ENCODE measurements at places on chromosomes 13 and 19.

DNA sequence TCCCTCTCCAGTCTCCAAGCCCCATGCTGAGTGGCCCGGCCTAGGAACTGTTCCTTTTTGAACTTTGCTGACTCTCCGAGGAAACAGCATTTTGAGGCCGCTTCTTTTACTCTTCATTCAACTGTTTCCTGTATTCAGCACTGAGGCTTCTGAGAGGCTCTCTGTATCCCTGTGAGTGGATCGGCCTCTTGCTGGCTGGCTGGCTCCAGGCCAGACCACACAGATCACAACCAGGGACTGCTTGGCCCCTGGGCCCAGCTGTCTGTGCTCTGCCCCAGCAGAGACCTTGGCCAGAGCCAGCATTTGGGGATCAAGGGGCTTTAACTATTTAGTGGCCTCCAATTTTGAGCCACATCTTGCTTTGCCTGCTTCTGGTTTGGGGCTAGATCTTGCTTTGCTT lies 75.6 kb upstream of the KL start:
- DNase-seq = no peak

GRCh38 chr19:29525901-29526729 lies at the start of gene VSTM2B:
Gene VSTM2B, plus strand, starts transcription at chr19:29525994. Its CDS starts 590 bp downstream, at chr19:29526584.
- DNase-seq = no peak

GRCh38 chr13:44842158-44842557 lies 147.1 kb downstream of the NUFIP1 start:
- DNase-seq = no peak

GRCh38 chr13:45305079-45305478 lies 35.9 kb downstream of the TPT1 start:
- no peak for DNase-seq

DNA sequence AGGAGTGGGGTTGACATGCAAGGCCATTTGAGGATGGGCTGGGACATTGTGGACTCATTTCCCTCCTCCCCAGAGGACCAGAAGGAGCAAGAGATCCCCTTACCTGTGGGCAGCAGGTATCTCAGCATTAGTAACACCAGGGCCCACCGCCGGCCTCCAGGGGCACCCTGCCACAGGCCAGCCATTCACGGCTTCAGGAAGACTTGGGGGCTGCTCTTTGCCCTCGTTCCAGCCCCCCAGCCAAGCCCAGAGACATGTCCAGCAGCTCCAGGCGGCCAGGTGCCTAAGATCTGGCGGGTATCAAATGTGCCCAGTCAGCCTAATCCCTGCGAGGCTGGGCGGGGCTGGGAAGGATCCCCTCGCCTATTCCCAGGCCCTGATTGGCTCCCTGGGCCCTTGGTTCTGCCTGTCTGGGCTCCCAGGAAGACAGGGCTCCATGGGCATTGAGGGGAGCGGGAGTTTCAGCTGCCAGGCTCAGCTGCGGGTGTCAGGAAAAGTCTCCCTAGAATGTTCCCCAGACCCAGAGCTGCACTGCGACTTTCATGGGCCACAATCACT lies 21.3 kb upstream of the OR1M1 start:
- DNase-seq = no peak

DNA sequence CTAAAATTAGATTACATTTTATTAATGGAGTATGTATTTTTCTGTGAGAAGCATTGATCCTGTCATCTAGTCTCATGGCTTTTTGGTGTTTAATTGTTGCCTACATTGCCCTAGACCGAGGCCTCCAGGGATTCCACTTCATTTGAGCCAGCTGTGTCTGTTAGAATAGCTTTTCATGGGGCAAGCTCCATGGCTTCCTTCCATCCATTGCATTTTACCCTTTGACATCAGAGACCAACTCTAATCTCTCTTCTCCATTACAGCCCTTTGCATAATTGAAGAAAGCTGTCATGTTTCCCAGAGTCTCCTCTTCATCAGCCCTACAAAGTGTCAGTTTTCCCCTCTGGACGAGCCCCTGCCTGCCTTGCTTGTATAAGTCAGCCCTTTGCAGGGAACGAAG lies 70.6 kb downstream of the MTUS2 start:
- DNase-seq = no peak

DNA sequence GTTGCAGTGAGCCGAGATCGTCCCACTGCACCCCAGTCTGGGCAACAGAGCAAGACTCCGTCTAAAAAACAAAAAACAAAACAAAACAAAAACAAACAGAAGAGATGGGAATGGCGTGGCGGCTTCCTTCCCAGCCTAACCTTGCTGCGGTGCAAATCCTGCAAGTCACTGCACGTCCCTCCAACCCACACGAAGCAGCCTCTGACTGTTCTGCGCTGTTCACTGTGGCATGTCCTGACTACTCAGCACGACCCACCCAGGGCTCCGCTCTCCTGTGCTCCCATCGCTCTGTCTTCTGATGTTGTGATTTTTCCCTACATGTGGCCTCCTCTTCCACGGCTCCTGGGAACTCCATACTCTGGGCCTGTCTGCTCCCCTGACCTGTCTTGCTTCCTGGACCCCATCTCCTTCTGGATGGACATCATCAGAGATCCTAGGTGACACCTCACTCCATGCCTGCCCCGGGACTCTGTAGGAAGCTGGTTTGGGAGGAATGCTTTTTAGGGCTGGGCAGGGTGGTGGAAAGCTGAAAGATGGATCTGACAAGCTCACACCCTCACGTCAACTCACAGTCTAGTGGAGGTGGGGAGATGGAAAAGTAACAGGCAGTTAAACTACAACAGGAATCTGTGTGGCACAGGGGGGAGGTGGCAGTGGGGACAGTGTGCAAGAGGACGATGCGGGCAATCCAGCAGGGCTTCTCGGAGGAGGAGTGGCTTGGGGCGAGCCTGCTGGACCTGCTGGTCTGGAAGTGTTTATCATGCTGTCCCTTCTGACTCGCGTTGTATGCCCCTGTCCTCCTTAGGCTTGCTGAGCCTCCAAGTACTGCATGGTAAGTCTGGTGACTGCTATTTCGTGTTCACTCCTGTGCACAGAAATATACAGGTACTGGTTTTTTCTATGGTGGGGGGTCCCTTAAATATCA lies 18.8 kb downstream of the ZSCAN5A start:
- DNase-seq = no peak

DNA sequence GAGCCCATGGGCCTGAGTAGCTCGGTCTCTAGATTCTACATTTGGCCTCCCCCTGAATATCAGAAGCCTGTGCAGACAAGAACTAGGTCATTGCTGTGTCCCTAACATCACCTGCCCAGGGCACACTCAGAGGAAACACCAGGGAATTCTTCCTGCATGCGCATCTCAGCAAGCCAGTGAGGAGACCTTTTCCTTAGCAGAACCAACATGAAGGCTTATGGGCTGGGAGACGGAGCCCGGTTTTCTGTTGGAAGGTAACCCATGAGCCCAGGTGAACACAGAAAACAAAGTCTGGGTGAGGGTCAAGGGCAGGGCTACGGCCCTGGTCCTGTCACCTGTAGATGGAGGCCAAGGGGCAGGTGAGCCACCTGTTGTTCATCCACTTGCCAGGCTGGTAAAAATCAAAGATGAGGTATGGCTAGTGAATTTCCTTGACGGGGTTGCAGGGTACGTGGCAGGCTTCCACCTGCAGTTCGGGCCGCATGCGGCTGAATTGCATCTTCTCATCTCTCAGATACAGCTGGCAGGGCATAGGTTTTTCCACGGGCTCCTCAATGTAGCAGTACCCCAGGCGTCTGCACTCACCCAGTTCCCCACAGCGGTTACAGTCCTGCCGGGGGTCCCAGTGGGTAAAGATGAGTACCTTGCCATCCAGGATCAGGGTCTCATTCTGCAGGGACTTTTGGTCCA lies 3.6 kb upstream of the FAM187B start:
- DNase-seq = no peak

DNA sequence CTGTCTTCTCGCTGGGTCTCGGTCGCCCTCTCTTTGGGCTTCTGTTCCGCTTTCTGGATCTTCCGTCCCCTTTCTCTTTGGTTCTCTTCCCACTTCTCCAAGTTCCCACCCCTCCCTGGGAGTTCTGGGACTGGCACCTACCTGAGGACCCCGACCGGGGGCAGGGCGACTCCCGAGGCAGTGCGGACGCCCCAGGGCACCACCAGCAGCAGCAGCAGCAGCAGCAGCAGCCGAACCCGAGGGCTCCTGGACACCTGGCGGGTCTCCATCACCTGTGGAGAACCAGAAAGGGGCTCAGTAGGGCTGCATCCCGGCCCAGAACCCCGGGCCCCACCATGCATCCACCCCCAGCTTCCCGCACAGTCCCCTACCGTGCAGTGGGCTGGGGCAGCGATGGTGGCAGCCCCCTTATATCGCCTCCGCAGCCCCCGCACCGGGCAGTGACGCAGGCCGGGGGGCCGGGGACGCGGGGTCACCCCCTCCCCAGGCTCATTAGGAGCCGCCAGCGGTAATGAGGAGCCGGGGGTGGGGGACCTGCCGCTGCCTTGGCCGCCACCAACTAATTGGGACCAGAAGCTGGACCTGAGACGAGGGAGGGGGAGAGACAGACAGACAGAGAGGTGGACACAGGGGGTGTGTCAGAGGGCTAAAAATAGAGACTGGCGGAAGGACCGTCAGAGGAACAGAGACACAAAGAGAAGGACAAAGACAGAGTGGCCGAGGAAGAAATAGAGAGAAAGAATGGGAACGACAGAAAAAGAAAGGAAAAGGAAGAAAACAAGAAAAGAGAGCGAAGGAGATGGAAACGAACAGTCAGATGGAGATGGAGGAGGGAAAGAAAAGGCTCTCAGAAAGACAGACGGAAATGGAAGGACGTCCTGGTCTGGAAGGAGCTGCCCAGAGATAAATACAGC lies at the start of gene PTH2:
PTH2 (minus strand) TSS at position 371 of the 914 bp plus-strand sequence; CDS start at position 269, 102 bp downstream.
- no peak for DNase-seq

DNA sequence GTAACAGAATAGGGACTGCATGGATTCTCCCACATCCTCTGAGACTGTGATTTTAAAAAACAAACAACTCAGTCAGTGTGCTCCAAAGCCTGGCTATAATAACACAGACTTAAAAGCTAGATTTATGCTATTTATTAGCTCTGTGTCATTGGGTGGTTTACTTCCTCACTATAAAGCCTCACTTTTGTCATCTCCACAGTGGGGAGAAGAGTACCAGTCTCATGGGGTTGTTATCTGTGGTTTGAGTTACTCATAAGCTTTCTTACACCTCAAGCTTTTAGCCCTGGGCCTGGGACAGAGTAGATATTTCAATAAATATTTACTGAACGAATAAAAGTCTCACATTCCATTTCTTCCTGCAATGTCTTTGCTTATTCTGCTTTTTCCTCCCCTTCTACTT lies 5.3 kb downstream of the RNASEH2B start:
- no peak for DNase-seq

DNA sequence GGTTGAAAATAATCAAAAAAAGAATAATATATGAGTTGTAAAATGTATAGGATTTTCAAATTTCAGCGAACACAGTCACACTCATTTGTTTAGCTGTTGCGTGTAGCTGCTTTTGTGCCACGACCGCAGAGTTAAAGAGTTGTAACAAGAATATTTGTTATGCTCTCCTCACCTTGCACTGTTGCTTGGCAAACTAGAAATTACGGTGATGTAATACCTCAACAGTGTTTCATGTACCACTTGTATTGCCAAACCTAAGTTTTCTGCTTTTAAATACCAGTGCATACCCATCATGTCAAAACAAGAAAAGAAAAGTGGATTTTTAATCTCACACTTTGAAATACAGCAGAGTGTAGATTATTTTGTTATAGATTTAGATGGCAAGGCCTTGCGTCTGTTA lies 201.1 kb downstream of the NBEA start:
- DNase-seq = no peak

GRCh38 chr13:105202354-105202753 lies 1333.1 kb downstream of the EFNB2 start:
- DNase-seq = peak; percentile 44

DNA sequence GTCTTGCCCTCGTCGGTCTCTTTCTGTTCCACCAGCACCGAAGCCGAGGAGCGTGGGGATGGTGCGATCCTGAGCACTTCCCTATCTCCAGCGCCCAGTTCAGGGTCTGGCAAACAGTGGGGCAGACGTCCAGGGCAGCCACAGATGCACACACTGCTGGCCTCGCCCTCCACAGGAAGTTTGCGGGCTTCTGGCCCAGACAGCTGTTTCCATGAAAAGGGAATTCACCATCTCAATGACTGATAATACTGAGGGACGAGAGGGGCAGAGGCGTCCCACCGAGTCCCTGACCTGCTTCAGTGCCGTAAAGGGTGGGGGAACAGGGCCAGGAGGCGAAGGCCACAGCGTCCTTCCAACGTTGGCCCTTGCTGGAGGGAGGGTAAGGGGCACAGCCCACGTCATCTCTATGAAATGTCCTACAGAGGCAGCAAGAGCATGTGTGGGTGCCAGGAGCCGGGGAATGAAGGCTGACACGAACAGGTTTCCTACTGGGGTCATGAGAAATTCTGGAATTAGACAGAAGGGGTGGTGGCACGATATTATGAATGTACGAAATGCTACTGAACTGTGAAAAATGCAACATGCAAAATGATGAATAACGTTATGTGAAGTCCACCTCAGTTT lies 19.5 kb downstream of the SHC2 start:
- DNase-seq = no peak

DNA sequence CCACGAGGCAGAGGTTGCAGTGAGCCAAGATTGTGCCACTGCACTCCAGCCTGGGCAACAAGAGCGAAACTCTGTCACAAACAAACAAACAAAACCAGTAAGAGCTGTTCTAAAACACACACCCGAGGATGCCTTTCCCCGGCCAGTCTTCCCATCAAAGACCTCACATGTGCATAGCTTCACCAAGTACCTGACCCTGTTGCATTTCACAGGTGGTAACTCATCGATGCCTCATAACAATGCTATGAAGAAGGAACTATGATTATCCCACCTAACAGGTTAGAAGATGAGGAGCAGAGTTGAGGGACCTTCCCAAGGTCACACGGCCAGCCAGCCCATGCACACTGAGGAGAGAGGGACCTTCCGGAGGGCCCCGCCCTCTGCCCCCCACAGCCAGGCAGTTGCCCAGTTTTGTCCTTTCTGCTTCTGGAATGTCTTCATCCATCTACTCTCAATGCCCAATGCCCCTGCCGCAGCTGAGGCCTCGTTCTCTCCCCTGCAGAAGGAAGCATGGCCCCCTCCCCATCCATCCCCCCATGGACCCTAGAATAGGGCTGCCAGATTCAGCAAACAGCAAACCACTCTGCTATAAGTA lies 16.8 kb upstream of the LENG8 start:
- no peak for DNase-seq

- peak; percentile 15 for DNase-seq
Measured at GRCh38 chr13:103236213-103236612, 170.0 kb upstream of the SLC10A2 start.

GRCh38 chr13:22014469-22014868 lies 343.6 kb downstream of the FGF9 start:
- DNase-seq = no peak

Data from ACHN (cell line).